ENCODE measurements at places on chromosomes 7 and 10.

DNA sequence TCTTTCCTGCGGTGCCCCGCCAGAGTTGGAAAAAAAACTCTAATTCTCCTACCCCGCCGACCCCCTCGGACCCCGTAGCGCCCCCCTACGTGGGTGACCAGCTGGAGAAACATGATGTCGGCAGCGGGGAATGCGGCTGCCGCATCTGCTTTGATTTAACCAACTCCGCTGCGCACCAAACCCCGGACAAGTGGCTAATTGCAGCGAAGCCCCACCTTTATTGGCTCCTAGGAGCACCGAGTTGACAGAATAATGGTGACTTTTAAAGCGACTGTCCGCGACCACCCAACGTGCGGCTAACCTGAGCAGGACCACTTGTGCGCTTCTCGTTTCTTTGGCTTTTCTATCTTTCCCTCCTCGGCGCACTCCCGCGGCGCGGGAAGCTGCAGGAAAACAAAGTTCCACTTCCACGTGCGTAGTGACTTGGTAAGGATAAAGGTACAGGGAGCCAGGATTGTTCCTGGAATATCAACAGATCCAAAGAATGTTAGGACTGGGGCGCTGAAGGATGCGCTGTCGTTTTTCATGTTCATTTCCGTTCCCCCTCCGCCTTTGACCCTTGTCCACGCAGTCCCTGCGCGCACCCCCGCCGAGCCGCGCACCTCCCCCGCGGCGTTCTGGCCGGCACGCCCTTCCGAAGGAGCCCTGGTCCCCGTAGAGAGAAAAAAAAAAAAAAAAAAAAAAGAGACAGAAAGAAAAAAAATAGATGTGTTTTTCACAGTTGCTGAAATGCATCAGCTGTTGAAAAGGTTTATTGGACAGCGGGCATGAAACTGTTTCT is 1.4 kb downstream of the WNT16 start:
- no peak for DNase-seq

DNA sequence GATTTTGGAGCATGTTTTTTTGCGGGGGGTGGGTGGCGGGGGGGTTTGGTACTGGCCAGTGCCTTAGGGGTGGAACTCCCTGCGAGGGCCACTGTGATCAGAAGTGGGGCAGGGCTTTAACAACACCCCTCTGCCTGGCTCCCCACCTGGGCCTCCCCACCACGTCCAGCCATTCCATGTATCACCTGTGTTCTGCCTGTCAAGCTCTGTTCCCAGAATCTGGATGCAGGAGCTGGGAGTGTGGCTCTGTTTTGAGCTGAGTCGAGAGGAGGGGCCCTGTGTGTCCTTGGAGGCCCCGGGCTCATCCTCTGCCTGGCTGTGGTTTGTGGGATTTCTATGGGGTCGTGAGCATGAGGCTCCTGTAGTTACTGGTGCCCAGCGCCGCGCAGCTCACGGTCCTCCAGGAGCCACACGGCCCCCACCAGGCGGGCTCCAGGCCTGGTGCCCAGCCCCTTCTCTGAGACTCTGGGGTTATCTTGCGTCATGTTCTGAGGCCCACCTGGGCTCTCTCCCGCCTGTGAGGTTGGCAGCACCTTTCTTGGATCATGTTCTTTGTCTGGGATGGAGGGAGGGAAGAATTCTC is 29.6 kb downstream of the PFKFB3 start:
- no peak for DNase-seq

GRCh38 chr7:130144312-130145171 is 60.7 kb downstream of the TMEM209 start:
- DNase-seq = no peak

GRCh38 chr10:70051848-70052247 is 798 bp upstream of the MACROH2A2 start:
- no peak for DNase-seq

DNA sequence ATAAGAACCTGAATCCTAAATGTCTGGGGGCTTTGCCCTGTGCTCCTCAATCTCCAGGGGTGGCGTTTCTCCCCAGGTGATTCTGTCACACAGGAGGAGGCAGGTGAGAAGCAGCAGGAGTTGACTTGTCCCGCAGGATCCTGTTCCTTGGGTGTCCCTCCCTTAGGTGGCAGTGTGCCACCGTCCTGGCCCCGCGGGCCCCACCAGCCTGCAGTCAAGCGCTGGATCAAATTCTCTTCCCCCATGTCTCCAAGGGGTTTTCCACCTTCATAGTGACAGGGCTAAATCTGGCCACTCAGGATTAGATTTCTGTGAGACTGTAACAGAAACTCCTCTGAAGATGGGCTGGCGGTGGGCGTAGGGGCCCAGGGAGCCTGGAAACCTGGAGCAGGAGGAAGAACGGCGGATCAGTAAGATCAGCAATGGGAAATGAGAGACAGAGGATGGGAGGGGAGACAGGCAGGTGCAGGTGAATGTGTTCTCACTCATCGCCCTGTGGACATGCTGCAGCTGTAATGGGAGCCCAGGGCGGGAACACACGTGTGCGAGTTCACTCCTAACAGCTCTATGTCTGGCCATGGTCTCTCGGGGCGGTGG is 329.2 kb upstream of the COBL start:
- DNase-seq = no peak
